ENCODE measurements at places on chromosomes 16 and 17. TPM values are rescaled to one million over a fixed set of nuclear protein-coding genes. Genes with fewer than 3 reads are reported as not detected.
A peak's percentile ranks its signal among the peaks of the same experiment; 100 is the strongest.

DNA sequence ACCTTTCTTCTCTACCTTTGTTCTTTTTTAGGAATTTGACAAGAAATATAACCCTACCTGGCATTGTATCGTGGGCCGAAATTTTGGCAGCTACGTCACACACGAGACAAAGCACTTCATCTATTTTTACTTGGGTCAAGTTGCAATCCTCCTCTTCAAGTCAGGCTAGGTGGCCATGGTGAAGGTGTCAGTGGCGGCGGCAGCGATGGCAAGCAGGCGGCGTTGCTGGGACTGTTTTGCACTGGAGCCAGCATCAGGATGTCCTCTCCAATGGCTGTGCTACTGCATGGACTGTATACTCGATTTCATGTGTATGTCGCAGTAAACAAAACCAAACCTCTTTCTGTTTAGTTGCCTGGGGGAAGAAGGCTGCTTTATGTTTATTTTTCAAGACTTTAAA lies 5.9 kb downstream of the DYNLL2 start:
- DNase-seq: no peak

- no peak for DNase-seq
Measured at GRCh38 chr16:68429076-68429854, 19.0 kb downstream of the SMPD3 start.

- DNase-seq: no peak
Measured at GRCh38 chr17:31446195-31446967, 54.9 kb downstream of the RAB11FIP4 start.

DNA sequence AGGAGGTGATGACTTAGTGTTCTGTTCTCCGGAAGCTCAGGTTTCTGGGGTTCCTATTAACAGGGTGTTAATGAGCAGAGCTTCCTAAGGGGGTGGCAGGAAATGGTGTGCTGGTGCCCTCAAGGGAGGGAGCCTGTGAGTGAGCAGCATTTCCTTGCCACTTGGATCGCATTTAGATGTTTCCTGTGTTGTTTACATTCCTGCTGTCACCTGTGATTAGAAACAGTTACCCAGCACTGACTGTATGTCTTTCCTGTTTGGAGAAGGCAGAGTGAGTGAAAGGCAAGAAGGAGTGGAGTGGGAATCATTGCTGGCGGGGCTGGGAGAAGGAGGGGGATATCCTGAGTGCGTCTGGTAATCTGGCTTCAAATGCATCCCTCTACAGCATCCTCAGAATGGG lies 214.6 kb downstream of the CCDC182 start:
- no peak for DNase-seq

DNA sequence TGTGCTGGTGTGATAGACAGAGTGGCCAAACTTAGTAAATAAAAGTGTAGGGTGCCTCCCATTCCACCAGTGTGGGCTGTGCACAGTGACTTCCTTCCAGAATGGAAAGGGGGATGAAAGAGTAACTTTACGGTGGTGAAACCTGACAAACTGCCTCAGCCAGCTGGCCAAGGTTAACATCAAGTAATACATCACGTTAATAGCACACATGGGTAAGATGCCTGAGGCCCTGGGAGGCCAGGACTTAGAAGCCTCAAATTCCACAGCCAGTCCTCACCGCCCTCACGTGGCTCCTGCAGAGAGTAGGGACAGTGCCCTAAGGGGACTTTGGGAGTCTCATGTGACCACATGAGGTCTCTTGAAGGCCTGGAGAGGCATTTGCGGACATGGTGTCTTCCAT lies 14.1 kb downstream of the RMI2 start:
- no peak for DNase-seq

DNA sequence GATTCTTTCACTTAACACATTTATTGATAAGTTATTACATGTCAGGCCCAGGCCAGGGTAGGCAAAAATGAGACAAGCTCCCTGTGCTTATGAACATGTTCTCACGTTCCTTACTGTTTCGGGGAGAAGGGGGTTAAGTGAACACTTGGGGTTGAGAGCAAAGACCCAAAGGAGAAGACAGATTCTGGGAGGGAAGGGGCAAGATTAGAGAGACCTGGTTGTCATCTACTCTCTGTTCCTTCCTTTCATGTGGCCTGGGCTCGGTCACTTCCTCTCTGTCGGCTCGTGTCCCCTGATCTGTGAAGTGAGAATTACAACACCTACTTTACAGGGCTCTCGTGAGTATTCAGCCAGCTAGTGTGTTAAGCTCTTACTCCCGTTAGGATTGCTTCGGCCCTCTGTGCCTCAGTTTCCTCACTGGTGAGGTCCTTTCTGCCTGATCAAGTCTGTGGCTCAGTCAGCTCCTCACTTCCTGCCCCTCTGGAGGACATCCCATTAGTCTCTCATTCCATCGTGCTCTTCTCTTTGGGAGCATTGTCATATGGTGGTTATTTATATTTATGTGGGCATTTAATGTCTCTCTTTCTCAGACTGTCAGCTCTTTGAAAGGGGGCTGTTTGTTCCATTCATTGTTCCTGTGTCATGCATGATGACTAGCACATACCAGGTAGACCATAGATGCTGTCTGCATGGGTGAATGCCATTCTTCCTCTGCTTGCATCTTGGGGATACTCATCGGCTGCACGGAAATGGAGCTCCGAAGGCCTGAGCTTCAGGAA lies 38.9 kb downstream of the PLCG2 start:
- DNase-seq: no peak

DNA sequence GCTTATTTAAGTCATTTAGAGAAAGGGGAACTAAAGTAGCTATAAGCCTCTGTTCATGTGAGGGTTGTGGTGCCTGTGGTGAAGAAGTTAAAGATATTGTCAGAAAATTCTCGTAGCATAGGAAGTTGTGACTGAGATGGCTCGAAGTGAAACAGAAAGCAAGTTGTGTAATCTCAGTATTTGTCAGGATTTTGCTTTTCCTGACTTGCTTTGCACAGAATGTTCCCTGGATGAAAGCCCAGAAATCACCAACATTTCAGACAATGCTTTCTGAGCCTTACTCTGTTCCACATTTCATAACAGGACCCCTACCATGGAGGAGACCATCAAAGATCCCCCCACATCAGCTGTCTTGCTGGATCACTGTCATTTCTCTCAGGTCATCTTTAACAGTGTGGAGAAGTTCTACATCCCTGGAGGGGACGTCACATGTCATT lies 10.6 kb downstream of the CALCOCO2 start:
- peak; percentile 50 for DNase-seq

DNA sequence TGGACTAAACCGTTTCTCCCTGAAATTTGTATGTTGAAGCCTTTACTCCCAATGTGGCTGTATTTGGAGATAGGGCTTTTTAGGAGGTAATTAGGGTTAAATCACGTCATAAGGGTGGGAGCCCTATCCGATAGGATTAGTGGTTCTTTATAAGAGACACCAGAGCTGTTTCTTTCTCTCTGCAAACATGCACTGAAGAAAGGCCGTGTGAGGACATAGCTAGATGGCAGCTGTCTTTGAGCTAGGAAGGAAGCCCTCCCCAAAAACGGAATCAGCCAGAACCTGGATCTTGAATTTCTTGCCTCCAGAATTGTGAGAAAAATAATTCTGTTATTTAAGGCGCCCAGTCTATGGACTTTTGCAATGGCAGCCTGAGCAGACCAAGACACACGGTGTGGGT lies 14.1 kb downstream of the ODF4 start:
- DNase-seq: no peak

GRCh38 chr17:50256826-50257618 lies 17.2 kb upstream of the TMEM92 start:
- DNase-seq: no peak

DNA sequence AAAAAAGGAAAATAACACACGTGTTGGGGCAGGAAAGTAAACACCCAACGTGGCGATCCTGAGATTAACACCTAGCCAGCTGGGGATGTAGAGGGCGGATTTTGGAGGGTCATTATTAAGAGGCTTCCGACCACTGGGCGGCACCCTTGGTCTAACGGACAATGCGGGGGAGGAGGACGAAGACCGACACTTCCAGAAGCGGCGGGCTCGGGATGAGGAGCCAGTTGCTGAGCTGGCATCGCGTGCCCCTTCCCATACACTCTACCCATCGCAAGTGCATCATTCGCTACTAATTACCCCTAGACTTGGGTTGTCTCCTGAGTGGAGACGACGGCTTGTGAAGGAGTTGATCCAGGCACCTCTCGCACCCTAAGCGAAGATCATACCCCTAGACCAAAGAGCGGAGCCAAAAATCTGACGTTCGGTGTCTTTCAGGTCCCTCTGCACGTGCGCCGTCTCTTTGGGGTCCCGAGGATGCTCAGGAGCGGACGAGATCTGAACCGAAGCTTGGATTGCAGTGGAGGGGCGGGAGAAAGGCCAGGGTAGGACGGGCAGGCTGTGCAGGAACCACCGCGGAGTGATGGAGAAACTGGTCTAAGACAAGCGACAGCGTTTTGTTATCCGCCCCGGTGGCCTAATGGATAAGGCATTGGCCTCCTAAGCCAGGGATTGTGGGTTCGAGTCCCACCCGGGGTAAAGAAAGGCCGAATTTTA lies 17.6 kb downstream of the ZNF213 start:
- DNase-seq: peak; percentile 70

GRCh38 chr17:17343896-17344506 lies 40.8 kb downstream of the NT5M start:
- DNase-seq: no peak

DNA sequence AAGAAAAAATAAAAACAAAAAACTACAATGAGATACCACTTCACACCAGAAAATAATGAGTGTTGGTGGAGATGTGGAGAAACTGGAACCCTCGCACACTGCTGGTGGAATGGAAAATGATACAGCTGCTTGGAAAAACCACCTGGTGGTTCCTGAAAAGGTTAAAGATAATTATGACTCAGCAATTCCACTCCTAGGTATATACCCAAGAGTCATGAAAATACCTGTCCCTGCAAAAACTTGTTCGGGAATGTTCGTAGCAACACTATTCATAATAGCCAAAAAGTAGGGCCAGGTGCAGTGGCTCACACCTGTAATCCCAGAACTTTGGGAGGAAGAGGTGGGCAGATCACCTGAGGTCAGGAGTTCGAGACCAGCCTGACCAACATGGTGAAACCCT lies 8.1 kb upstream of the ITGAE start:
- DNase-seq: no peak

- DNase-seq: no peak
Measured at GRCh38 chr16:15976225-15976812, 26.9 kb downstream of the ABCC1 start.

- DNase-seq: no peak
Measured at GRCh38 chr17:48578616-48579470, 693 bp upstream of the HOXB4 start.

- no peak for DNase-seq
Measured at GRCh38 chr17:41539979-41540701, 12.0 kb upstream of the KRT19 start.

- DNase-seq: peak; percentile 80
Measured at GRCh38 chr17:77429969-77430752, 289.4 kb downstream of the SEC14L1 start.

DNA sequence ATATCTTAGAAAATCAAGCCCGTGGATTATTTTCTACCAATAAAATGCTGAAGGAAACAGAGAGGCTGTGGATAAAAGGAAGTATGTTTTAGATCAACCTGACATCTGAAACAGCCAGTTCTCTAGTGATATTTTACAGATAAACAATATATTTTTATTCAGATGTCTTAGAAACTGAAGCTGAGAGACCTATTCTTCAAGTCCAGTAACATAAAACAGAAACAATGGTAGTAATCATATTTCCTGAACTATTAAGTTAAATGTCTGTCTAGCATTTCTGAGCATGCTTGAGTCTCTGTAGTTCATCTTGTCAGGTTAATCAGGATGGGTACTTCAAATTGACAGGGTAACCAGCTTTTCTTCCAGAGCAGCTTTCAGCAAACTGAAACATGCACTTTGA lies 449.6 kb upstream of the TOM1L1 start:
- DNase-seq: no peak

- DNase-seq: no peak
Measured at GRCh38 chr17:63023049-63023448, 57.0 kb downstream of the TANC2 start.

DNA sequence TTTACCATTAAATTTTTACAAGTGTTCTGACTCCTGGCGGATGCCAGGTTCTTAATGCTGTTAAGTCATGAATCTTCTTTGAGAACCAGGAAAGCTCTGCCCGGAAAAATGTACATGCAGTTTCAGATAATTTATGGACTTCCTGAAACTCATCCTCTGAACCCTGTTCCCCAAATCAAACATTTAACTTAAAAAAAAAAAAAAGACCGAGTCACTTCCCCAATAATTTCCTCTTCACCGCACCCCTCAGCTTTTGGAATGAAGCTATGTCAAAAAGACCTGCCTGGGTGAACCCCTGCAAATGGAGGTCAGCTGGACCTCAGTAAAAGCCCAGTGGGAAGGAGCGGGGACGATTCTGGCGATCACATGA lies 15.0 kb downstream of the ZNF232 start:
- no peak for DNase-seq

GRCh38 chr17:332558-333322 lies 19.9 kb downstream of the RPH3AL start:
- DNase-seq: no peak

GRCh38 chr17:57295526-57296023 lies 39.3 kb downstream of the MSI2 start:
- no peak for DNase-seq

DNA sequence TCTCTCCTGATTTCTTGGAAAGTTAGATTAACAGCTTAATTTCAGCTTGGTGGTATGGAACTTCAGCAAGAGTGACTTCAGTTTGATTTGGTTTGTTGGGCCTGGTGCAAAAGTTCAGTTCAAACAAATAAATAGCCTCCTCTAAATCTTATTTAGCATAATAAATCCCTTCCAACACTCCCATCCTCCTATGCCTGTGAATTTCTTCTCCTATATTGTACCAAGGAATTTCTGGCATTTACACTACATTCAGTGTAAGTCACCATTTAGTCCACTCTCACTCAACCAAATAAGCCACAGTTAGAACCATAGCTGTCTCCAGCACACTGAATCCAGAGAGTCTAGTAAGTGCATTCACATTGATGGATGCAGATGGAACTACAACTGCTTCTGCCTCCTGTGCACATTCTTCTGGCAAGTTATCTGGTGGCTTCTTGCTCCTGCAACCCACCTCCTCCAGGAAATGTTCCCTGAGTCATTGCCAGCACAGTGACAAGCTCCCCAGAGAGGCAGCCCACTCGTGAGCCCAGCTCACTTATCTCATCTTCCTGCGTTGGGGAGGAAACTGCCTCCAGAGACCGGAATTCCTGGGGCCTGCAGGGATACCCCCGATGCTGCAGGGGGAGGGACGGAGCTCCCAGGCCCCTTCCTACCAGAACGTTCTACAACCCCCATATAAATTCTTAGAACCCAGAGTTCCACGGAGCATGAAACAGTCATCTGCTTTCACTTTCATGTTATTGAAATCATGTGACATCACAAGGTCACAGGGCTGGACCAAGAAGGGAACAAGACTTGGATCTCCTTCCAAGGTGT lies 318.3 kb downstream of the PHKB start:
- DNase-seq: no peak

GRCh38 chr16:79071424-79071823 lies 529.1 kb downstream of the MAF start:
- no peak for DNase-seq

The PITPNM3 gene
- 0.50 TPM for total RNA-seq

The SPHK1 gene
- total RNA-seq: 17.2 TPM

The NPIPA3 gene
- total RNA-seq: 0.69 TPM

The CACNG1 gene
- total RNA-seq: not detected

The GLYR1 gene
- 104 TPM for total RNA-seq

The FBXW10 gene
- 0.11 TPM for total RNA-seq

The BBS2 gene
- total RNA-seq: 19.1 TPM

The VMP1 gene
- 150 TPM for total RNA-seq

The TMEM114 gene
- not detected for total RNA-seq

All from CD8-positive, alpha-beta memory T cell (primary cell).